ENCODE measurements at places on chromosomes 13 and 19.
A peak's percentile ranks its signal among the peaks of the same experiment; 100 is the strongest.

- DNase-seq: no peak
These were observed 617.5 kb upstream of the KLF12 start for GRCh38 chr13:74751739-74752138.

- DNase-seq: no peak
These were observed 1.5 kb downstream of the ZIC5 start for GRCh38 chr13:99969919-99970650.

DNA sequence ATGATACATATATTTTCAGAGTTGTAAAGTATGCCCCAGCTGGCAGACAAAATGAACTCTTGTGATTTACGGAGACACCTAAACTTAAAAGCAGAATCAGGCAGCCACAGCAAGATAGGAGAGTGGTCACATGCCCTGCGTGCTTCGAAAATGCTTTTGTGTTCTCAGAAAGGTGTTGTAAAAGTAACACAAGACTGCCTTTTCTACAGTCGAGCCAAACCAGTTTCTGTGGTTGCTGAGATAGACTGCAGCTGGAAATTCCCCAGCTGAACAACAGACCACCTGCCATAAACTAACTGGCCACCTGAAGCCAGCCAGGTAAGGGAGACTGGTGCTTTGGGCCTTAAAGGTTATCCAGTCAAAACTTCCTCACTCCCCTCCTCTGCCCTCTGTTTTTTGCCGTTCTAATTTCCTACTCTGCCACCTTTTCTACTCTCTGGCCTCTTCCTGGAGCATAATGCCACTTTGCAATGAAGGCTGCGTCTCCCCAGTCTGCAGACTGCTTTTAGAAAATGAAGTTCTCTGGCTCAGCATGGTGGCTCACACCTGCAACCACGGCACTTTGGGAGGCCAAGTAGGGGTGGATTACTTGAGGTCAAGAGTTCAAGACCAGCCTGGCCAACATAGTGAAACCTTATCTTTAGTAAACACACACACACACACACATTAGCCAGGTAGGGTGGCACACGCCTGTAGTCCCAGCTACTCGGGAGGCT, 381.2 kb upstream of the SLITRK1 start:
- no peak for DNase-seq

- no peak for DNase-seq
These were observed 200 bp downstream of the MLLT1 start for GRCh38 chr19:6279620-6279930.

DNA sequence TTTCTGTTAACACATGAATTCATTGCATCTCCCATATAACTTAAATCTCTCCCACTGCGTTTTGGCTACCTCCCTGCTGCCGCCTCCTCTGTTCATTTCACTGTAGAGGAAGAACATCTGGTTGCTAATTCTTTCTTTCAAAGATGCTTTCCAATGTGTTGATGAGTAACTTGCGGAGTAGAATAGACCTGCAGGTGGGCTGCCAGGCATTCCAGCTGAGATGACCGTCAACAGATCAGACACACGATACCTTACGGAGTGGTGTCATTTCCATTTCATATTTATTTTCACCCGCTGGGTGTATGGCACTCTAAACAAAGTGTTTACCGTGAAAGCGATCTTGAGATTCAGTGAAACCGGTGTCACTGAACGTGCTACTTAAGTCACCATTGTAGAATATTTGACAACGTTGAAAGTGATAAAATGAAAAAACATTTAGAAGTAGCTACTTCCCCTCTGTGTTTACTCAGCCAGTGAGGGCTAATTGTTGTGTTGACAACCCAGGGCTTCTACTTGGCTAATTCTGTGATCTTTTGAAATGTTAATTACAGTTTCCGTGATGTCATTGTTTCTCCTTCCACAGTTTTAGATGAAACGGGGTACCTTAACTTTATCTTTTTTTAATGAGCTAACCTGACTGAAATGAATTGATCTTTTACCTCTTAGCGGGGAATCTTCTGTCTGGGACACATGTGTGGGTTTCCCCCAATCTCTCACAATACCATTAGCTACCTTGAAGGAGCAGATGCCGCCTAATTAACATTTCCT, 228.5 kb upstream of the ARGLU1 start:
- DNase-seq: no peak

DNA sequence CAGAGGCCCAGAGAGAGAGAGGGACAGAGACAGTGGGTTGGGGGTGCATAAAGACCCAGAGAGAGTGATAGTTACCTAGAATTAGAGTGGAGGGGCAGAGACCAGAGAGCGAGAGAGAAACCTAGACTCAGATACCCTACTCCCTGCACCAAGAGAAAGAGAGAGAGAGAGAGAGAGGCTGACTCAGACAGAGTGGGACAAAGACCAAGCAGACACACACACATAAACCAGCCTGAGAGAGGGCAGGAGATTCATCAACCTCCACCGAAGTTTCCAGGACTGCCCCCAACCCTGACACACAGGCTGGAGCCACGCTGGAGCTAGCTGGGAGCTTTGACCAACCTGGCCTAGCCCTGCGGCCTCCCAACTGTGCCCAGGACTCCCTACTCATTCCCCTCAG, 12.9 kb downstream of the SYT3 start:
- DNase-seq: no peak

GRCh38 chr19:55550321-55550650, 4.9 kb upstream of the SBK3 start:
- no peak for DNase-seq

DNA sequence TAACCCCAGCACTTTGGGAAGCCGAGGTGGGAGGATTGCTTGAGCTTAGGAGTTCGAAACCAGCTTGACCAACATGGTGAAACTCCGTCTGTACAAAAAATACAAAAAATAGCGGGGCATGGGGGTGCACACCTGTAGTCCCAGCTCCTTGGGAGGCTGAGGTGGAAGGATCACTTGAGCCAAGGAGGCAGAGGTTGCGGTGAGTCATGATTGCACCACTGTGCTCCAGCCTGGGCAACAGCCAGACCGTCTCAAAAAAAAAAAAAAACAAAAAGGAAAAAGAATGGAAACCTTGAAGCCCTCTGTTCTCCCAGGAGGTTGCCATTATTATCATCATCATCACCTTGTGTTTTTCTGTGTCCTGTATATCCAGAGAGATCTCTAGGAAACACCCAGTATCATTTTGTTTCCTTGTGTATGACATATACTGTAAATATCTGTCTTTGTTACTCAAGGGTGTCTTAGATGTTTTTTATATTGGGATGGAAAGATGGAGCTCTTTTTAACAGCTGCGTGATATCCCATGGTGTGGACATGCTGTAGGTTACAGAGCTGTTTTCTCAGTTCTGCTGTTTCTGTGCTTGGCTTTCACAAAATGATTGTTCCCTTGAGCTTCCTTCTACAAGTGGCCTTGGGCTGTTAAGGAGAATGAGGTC, 11.8 kb downstream of the CHAF1A start:
- DNase-seq: no peak

GRCh38 chr19:18975869-18976268, 34.9 kb upstream of the HOMER3 start:
- DNase-seq: no peak

GRCh38 chr19:14450168-14450874, 17.2 kb downstream of the PKN1 start:
- DNase-seq: no peak

GRCh38 chr19:43132696-43133095, 50.2 kb upstream of the PSG2 start:
- no peak for DNase-seq

GRCh38 chr13:108733022-108733560, 103.7 kb downstream of the MYO16 start:
- no peak for DNase-seq

DNA sequence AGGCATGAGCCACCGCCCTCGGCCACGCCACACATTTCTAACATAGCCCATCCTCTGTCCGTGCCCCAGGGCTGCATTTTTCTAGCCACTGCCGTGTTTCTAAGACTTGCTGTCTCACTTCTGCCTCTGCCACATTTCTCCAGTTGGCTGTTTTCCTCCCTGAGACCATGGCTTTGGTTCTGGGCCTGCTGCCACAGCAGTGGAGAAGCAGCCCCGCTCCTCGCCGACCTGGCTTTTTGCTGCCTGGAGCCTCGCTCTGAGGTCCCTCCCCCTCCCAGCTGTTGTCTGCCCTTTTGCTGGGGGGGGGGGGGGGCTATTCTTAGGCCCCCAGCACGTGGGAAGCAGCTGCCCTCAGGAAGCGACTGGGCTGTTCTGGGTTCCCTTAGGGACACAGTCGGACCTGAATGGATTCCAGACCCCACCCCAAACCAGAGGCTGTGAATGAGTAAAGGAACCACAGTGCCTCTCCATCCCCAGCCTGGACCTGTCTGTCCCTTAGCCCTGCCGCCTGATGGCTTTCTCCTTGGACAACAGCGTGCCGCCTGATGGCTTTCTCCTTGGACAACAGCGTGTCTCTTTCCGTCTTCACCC, 3.3 kb downstream of the GYS1 start:
- no peak for DNase-seq

GRCh38 chr13:70107498-70108281, at the start of gene ATXN8OS:
Gene ATXN8OS (plus strand): TSS chr13:70107826.
- DNase-seq: no peak

GRCh38 chr13:99379856-99380801, 72.9 kb upstream of the GPR183 start:
- DNase-seq: no peak

DNA sequence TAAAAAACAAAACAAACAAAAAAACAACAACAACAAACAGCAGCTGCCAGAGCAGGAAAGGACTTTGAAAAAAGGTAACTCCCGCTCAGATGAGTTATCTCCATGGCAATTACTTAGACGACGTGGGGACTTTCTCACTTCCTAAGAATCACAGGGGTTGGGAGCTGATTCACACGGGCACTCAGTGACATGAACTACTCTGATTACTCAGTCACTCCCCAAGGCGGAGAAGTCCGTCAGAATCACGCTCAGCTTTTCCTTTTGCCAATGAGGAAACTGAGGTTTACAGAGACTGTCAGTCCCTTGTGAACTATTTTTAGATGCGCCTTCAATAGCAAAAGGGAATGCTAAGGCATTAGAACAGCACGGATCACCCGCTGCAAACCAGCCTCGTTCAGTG, 32.3 kb upstream of the MATK start:
- DNase-seq: no peak

- no peak for DNase-seq
These were observed 9.6 kb upstream of the CEACAM5 start for GRCh38 chr19:41698746-41699230.

DNA sequence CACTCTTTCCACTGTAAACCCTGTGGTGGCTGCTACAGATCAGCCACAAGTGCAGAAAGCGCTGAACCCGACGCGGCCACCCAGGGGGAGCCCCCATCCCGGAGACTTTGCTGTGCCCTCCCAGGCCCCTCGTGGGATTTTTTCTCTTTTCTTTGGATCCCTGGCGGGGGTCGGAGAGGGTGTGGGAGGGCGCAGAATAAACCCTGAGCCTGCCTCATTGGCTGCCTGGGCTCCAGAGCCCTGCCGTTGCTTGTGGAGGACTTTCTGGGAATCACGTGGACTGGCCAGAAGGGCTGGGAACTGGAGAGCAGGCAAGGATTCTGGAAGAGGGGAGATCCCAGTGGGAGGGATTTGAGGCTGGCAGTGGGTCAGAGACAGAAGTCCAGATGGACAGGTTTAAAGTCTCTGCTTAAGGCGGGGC, 24.9 kb downstream of the GADD45B start:
- no peak for DNase-seq

GRCh38 chr13:113305208-113305607, 8.2 kb downstream of the LAMP1 start:
- DNase-seq: no peak

- peak; percentile 21 for DNase-seq
These were observed at the start of gene PPM1N for GRCh38 chr19:45498411-45499195. Gene PPM1N (plus strand): TSS chr19:45498443. CDS start chr19:45498473, 30 bp downstream.

DNA sequence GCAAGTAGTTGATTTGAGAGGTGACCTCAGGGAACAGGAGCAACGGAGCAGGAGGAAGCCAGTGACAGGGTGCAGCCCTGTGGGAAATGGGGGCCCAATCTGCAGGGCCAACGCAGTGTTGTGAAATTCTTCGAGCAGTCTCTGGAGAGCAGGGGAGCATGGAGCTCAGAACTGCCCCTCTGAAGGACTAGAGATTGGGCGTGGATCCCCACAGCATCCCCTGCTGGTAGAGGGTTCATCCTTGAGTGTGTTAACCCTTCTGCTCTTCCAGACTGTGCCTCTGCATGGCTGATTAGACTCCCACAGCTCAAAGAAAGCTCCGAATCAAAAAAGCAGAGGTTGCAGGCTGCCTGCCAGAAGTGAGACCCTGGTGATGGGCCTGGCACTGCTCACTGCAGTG, 77.9 kb upstream of the UQCRFS1 start:
- DNase-seq: no peak

DNA sequence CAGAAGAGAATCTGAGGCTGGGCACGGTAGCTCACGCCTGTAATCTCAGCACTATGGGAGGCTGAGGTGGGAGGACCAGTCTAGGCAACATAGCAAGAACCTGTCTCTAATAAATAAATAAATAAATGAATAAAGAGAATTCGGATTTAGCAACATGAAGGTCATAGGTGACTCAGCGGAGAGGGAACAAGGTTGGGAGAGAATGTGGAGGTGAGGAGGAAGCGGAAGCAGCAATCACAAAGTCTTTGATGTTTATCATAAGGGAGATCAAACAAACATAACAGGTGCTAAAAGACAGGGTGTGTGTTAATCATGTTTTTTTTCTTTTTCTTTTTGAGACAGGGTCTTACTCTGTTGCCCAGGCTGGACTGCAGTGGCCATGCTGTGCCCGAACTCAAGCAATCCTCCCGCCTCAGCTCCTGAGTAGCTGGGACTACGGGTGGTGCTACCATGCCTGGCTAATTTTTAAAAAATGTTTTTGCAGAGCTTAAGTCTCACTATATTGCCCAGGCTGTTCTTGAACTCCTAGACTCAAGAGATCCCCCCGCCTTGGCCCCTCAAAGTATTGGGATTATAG, 16.3 kb downstream of the PBX4 start:
- no peak for DNase-seq

DNA sequence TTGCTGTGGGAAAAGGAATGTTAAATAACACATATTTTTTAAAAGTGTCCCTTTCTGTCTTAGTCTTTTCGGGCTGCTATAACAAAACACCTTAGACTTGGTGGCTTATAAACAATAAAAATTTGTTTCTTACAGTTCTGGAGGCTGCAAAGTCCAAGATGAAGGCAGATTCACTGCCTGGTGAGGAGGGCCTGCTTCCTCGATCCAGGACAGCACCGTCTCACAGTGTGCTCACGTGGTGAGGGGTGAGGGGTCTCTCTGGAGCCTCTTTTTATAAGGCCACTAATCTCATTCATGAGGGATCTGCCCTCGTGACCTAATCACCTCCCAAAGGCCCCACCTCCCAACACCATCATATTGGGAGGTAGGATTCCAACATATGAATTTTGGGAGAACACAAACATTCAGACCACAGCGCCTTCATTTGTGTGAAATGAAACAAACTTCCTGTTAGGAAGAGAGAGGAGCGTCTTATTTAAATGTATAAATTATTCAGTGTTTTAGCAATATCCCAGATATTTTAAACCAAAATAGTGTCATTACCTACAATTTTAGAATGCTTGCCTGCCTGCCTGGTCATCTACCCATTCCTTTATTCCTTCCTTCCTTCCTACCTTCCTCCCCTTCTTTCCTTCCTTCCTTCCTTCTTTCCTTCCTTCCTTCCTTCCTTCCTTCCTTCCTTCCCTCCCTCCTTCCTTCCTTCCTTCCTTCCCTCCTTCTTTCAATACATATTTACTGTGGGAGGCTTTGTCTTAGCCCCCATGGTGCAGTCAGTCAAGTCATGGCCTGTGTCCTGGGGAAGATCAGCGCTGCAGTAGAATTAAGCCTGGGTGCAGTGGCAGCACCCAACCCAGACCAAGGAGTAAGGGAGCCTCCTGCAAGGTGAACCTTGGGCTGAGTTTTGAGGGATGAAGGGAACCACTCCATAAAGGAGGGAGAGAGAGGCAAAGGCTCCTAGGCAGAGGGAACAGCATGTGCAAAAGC, 84.2 kb downstream of the TEX26 start:
- no peak for DNase-seq
